Jurkat, Clone E6-1 (cell line): ENCODE measurements at places on chromosomes 4 and X.
A peak's percentile ranks its signal among the peaks of the same experiment; 100 is the strongest.

- DNase-seq: no peak
Measured at GRCh38 chrX:123830309-123830708, 29.5 kb upstream of the XIAP start.

GRCh38 chr4:140861359-140862176, 105.4 kb upstream of the TBC1D9 start:
- DNase-seq: peak; percentile 86

DNA sequence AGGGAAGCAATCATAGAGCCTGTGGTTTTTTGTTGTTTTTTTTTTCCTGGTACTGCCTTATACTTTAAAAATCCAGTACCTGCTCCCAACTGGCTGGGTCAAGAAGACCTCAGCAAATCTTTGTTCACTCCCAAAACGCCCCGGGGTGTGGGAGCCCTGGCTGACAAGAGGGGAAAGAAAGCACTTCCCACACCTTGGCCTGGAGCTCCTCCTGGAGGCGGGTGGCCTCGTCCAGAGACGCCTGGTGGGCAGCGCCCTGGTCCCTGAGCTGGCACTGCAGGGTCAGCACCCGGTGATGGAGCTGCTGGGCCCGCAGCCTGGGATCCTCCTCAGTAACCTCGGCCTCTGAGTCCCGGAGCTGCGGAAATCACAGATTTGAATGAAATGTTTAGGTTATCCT, 38.2 kb downstream of the C4orf50 start:
- no peak for DNase-seq

DNA sequence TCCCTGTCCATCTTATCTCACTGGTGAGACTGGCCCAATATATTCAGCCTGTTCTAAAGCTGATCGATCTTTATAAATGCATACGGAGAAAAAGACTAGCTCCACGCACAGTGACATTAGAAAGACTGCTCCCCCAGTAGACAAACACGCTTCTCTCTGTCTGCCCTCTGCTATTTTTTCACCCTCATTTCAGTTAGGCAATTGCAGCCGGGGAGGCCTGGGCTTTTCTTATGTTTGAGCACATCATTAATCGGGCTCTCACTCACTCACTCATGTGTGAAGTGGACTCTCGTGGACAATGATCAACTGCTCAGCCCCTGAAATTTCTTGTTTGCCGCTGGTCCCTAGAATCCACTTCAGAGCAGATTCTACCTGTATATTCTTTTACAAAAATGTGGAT, 824.7 kb upstream of the TENM3 start:
- DNase-seq: no peak

GRCh38 chr4:30721185-30722091, 1.3 kb downstream of the PCDH7 start:
- DNase-seq: no peak

GRCh38 chr4:101418055-101418454, 70.7 kb upstream of the PPP3CA start:
- peak; percentile 88 for DNase-seq

- DNase-seq: no peak
Measured at GRCh38 chr4:55340266-55340665, 5.8 kb upstream of the SRD5A3 start.

DNA sequence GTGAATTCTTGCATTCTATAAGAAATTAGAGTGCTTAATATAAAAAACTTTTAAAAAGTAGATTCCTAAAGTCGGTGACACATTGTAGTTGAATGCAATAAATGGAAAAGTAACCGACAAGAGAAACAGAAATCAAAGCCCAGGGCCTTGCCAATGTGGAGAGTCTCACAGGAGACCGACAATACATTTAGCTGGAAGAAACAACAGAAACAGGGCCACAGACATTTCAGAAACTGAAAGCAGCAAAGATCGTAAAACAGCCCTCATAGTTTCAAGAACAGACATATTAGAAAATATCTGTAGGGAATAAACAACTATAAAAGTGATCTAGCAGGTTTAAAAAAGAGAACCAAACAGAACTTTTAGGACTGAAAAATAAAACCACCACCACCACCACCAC, 49.5 kb downstream of the STAP1 start:
- no peak for DNase-seq

- no peak for DNase-seq
Measured at GRCh38 chr4:52933738-52934137, 71.6 kb downstream of the RASL11B start.

DNA sequence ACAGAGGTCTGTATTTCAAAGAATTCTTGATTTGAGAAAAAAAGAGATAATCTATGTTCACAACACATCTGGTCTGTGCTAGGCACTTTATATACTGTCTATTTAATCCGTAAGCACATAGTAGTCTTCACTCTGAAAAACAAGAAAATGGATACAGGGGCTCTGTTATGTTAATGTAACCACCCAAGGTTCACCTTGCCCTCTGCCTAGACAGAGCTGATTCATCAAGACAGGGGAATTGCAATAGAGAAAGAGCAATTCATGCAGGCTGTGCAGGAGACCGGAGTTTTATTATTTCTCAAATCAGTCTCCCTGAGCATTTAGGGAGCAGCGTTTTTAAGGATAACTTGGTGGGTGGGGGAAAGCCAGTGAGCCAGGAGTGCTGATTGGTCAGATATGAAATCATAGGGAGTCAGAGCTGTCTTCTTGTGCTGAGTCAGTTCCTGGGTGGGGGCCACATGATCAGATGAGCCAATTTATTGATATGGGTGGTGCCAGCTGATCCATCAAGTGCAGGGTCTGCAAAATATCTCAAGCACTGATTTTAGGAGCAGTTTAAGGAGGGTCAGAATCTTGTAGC, 92.9 kb upstream of the TNIP3 start:
- no peak for DNase-seq

DNA sequence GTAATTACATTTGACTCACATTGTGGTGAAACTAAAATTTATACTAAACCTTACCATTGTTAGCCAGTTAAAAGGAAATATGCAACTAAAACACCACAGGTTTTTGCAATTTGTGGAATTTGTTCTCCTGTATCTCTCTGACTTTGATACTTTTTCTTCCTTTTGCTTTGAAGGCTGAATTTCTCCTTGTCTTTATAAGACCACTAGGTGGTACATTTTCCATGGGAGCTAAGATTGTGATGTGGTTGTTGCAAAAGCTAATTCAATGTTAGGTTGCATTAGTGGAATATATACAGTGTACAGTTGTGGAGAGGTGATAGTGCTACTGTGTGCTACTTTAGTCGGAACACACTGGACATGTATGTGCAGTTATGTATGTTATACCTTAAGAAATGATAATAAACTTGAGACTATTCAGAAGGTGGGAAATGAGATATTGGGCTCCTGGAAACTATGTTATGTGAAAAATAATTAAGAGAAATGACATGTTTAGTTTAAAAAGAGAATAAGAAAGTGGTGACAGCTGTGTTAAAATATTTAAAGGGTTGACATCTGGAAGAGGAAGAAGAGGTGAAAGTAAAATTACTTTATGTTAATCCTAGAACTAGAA, 70.3 kb downstream of the ARL9 start:
- peak; percentile 39 for DNase-seq

DNA sequence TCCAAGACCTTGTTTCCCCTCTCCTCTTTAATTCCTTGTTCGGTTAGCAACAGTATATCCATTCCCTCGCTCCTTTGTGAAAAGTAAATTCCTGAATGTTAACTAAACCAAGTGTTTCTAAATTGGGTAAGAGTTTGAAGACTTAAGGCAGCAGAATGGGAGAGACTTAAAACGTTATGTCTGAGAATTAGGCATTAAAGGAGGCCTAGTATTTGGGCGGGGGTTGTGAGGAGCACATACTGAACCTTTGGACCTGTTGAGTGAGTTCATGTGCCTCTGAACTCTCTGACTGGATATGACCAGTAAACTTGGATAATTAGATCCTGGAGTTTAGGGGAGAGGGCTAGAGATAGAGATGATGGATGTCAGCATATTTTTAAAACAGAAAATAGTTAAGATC, 1.2 kb downstream of the MSMO1 start:
- no peak for DNase-seq
